Kidney glomerular epithelial cell (primary cell): ENCODE measurements at places on chromosomes 1 and 21.

DNA sequence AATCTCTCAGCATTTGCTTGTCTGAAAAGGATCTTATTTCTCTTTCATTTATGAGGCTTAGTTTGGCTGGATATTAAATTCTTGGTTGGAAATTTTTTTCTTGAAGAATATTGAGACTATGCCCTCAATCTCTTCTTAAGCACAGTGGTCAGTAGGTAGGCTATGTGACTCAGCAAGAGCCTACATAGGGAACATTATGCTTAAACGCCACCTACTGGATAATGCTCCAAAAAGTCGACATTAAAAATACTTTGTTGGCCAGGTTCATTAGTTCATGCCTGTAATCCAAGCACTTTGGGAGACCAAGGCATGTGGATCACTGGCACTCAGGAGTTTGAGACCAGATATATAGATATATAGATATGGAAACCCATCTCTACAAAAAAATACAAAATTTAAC lies 678.0 kb upstream of the USP24 start:
- DNase-seq = peak; percentile 15

DNA sequence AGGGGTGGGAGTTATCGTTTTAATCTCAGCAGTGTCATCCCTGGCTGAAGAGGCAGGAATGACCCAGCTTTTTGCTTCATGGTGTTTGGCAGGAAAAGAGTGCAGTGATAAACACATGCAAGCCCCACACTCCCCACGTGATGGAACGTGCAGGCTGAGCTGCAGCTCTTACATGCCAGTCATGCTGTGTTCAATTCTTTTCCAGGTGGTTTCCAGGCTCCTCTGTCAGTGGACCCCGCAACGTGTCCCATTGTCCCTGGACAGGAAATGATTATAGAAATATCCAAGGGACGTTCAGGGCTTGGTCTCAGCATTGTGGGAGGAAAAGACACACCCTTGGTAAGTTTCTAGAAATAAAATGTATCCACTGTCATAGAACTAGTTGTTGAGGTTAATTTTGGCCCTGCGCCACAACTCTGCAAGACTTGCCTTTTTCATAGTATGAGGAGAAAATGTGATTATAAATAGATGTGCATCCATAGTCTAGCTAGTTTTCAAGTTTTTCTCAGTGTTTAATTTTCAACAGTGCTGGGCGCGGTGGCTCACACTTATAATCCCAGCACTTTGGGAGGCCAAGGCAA lies 110.2 kb upstream of the L1TD1 start:
- DNase-seq = no peak

DNA sequence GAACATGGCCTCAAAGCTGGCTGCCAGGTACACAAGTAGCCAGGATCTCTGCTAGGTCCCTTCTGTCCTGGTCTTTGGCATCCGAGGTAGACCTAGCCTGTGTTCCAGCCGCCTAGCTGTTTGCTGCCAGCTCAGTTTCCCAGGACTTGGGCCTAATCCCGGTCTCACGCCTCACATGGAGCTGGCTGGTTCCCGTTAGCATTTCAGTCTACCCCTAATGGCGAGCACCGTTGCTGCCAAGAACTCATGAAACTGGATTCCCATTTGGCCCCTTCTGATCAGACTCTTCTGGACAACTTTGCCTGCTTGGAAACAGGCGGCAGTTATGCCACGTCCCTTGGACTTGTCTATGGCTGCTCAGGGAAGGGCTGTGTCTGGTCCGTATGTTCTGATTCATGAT lies 26.2 kb upstream of the HHAT start:
- no peak for DNase-seq

GRCh38 chr1:202965422-202965821 lies 1.6 kb downstream of the CYB5R1 start:
- no peak for DNase-seq

- peak; percentile 70 for DNase-seq
These were observed 25.3 kb upstream of the ATP5PO start for GRCh38 chr21:33940881-33941245.

- no peak for DNase-seq
These were observed 7.3 kb upstream of the TEDDM1 start for GRCh38 chr1:182407724-182408123.

DNA sequence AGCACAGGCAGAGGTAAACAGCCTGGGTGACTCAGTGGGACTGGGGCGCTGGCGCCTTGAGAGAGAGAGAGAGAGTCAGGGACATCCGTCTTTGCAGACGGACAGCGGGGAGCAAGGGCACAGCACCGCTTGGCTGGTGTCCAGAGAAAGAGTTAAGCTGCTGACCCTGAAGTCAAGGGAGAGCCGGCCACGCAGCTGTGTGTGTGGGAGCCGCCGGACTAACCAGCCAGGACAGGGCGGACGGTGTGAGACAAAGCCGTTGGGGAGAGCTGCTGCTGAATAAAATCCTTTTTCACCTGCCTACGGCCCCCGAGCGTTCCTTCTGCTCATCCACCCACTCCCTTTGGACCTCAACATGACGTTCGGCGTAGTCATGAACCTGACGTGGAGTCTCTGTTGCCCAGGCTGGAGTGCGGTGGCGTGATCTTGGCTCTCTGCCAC lies 14.5 kb downstream of the CFAP74 start:
- DNase-seq = peak; percentile 52

GRCh38 chr1:154960446-154961136 lies 991 bp downstream of the PYGO2 start:
- DNase-seq = no peak

GRCh38 chr1:173470608-173471007 lies 6.5 kb upstream of the PRDX6 start:
- DNase-seq = no peak

GRCh38 chr21:29144736-29145353 lies 14.4 kb downstream of the MAP3K7CL start:
- no peak for DNase-seq

GRCh38 chr1:89085781-89086180 lies 20.8 kb upstream of the GBP1 start:
- peak; percentile 39 for DNase-seq

DNA sequence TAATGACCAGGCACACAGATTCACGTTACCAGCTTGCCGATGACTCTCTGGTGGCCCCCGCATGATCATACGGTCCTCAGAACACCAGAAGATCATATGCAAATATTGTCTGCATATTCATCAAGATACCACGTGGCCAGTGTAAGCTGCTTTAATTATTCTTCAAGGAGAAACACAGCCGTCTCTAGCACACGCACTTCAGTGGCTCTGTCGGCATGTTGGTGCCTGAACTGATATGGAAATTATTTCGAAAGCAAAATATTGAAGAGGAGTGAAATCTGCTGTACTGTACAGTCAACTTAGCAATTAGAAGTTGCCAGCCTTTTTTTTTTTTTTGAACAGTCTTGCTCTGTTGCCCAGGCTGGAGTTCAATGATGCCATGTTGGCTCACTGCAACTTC lies 5.9 kb upstream of the KIF26B start:
- DNase-seq = no peak

DNA sequence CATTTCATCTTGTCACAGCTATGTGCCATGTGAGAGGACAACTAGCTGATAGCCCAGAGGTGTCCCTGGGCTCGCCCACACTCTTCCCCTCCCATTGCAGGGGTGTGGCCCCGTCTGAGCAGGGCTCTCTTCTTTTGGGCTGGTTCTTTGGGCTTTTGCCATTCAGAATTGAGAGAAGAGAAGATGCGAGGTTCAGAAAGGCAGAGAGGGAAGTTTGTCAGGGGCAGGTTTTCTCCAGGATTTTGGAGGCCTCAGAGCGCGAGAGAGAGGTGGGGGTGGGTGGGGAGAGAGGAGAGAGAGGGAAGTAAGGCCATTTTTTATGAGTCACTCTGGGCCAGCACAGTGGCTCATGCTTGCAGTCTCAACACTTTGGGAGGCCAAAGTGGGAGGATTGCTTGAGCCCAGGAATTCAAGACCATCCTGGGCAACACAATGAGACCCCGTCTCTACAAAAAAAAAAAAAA lies 5.2 kb downstream of the IFI6 start:
- no peak for DNase-seq

DNA sequence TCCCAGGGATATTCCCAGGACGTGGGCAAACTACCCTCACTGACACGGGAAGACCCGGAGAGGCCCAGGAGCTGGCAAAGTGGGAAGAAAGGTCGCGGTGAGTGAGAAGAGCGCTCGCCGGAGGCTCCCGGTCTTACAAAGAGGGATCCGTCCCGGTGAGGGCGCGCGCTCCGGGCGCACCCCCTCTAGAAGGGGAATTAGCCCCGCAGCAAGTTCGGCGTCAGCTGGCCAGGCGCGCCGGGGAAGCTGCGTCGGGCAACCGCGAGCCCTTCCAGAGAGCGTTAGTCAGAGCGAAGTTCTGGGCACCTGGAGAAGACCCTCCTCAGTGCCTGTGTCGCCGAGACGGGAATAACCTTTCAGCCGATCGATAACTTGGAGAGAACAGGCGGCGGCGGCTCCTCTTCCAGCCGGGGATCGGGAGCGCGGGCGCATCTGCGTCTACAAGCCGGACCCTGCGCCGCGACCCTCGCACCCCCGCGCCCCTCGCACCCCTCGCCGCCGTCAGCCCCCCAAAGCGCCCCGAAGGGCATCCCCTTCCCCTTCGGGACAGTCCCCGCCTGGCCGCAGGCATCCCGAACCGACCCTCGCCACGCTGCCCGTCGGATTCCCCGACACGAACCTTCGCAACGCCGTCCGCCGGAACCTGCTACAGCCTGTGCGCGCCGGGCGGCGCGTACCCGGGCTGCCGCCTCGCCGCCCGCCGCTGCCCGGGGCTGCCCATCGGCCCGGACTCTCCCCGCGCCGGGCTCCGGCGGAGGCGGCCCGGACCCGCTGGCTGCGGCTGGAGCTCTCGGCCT lies 485 bp downstream of the SIPA1L2 start:
- no peak for DNase-seq

DNA sequence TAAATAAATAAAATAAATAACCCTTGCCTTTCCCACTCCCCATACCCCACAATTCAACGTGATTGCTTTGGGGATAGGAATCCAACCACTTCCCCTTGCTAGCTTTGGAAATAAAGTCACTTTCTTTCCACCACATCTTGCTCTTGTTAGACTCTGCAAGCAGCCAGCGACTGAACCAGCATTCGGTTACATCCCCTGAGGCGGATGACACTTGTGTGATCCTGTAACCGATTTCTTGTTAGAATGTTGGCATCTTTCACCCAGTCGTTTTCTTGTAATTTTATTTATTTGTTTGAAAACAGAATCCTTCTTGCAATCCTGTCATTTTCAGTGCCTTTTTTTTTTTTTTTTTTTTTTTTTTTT lies 1.6 kb upstream of the IFNGR2 start:
- no peak for DNase-seq

DNA sequence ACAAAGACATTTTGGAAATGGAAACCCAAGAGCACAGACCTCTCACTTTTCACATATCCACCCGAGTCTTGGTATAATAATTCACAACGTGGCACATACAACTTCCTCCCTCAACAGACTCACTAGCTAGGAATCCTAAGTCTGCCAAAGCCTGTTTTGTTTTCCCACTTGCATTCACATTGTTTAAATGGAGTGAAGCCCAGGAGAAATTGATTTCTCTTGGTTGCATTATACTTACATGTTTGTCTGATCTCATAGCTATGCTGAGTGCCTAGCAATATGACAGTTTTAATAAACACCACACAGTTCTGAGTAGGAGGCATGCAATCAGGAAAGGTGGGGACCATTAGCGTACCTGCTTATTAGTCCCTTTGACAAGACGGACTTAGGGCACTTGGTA lies 348.6 kb upstream of the ADGRL4 start:
- peak; percentile 48 for DNase-seq

DNA sequence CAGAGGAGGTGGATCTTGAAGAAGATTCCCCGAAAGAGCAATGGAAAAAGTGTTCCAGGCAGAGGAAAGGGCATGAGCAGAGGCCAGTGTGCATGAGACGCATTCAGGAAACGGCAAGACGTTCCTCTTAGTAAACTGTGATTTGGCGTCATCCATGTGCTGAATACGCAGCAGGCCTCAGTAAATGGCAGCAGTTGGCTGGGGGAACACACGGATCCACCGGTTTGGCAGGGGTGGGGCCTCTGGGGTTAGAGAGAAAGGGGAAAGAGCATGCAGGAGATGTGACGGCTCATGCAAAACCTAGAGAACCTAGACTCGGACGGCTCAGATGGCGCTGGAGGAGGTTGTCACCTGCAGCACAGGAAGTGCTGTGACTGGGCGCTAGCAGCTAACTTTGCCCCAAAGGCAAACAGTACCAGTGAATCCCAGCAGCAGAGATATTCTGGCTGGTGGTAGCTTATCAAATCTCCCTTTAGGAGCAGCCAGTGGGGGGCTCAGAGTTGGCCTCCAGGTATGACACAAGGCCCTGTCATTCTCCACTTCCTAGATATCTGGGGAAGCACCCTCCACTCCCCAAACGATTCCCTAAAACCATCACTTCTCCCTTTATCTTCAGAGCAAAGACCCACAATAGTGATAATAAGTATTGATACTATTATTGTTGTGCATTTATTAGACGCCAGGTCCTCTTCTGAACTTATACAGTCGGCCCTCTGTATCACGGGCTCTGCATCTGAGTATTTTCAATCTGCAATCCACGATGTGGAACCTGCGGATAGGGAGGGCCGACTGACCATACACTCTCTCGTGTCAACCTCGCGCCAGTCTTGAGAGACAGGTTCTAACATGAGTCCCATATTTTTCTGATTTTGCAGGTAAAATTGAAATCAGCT lies 7.6 kb downstream of the LAPTM5 start:
- no peak for DNase-seq

- no peak for DNase-seq
These were observed 31.9 kb downstream of the LDLRAD2 start for GRCh38 chr1:21843996-21844395.

DNA sequence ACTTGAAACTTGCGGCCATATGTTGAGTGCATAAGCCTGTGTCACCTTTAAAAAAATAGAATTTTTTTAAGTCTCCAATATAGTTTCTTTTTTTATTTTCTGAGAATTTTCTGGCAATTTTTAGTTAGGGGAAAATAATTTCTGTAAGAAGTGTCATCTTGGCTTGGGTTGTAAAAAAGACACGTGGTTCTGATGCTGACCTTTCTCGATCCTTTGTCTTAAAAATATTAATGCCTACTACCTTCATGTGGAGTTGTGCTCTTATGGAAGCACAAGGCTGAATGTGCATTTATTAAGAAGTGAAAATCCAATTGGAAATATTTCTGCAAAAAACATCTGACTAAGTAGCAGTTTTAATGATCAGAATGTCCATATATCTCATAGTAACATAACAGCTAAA lies 3.5 kb downstream of the ELAVL4 start:
- DNase-seq = no peak
